ENCODE measurements at places on chromosomes 12 and 14.

DNA sequence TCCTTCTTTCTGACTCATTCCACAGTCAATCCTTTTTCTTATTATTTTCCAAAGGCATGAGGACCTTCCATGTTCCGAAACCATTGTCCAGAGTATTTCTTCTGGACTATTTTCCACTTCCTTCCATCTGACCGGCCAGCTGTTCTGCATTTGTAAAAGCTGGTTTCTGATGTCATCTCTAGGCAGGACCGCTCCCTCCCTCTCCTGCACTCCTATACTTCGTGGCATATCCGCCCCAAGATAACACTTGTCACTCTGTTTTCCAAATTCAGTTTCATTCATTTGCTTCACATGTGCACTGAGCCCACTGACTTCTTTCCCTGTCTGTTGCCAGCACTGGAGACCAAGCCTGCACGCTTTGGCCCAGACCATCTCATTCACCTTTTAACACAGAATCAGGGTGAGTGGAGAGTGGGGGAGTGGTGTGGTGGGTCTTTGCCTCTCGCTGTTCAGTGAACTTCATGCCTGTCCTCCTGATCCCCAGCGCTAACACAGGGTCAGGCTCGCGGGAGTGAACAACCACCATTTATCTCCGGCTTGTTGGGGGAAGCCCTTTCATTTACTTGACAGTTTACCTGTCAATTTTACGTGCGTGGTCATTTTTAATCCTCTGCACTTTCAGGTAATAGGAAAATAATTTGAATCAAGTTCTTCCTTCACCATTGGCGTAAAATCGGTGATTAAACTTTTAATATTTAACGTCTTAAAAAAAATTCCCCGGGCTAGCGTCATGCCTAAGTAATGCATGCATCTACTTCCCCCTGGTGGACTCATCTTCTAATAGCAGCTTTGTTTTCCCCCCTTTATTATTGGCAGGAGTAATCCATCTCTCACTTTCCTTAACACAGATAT lies 52.5 kb downstream of the C12orf75 start:
- DNase-seq, result peak; percentile 84

GRCh38 chr12:112305951-112306350 lies 76.3 kb downstream of the HECTD4 start:
- no peak for DNase-seq

DNA sequence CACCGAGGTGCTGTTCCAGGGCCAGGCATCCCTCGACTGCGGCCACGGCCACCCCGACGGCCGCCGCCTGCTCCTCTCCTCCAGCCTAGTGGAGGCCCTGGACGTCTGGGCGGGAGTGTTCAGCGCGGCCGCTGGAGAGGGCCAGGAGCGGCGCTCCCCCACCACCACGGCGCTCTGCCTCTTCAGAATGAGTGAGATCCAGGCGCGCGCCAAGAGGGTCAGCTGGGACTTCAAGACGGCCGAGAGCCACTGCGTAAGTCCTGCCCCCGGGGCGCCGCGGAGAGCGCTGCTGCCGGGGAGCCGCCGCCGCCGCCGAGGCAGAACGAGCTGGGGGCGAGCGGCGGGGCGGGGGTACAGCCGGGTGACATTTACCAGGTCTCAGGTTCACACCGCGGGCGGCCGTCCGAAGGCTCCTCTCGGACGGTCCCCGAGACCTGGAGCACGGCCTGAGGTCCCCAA lies 1.4 kb downstream of the PLXNC1 start:
- DNase-seq, result no peak

- DNase-seq, result no peak
Measured at GRCh38 chr12:83052890-83053541, 366.3 kb downstream of the TMTC2 start.

GRCh38 chr12:104599272-104600035 lies 142.7 kb downstream of the CHST11 start:
- no peak for DNase-seq

GRCh38 chr12:55659486-55660385 lies 23.0 kb downstream of the OR10P1 start:
- DNase-seq, result peak; percentile 68

DNA sequence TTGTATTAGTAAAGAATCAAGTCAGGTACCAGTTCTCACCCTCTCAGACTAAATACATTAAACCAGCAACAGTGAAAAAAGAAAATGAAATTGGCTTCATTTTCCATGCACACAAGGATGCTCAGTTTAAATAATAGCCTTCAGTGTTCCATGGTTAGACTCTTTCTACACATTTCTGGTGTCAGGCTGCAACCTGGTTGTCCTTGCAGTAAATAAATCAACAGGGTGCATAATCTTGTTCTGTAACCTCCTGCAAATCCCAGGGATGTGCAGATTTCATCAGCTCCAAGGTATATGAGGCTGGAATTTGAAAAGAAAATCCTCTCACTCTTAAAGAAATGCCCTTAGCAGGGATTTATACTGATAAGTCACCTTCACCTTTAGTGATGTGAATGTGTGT lies 46.7 kb upstream of the BTG1 start:
- DNase-seq, result no peak

GRCh38 chr14:75615200-75615599 lies 36.8 kb downstream of the FLVCR2 start:
- no peak for DNase-seq

DNA sequence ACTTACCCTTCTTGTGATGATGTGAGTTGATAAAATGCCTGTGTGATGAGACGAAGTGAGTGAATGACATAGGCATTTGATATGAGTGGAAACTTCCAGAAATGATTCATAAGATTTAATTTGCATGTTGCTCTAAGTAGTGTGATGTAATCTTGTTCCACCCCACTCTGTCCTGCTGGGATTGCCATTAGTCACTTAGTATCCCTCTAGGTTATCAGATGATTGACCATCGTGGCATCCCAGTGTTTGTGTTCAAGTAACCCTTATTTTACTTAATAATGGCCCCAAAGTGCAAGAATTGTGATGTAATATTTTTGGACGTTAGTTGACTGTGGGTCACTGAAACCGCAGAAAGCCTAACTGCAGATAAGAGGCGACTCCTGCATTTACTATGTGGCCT lies 214.4 kb upstream of the DIO2 start:
- DNase-seq, result peak; percentile 53

DNA sequence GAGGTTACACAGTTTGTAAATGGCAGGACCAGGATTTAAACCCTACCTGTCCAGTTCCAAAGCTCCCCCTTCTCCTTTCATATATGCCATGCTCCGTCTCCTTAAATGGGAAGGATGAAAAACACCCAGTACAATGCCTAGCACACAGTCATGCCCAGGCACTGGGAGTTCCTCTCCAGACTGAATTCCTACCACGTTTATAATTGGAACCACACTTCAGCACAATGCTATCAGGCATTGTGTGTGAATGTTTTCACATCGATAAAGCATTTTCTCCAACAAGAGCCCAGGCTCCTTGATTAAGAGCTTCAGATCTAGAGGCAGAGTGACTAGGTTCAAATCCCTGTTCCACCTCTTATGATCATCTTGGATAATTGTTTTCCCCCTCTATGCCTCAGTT lies 2.7 kb upstream of the NUAK1 start:
- no peak for DNase-seq

DNA sequence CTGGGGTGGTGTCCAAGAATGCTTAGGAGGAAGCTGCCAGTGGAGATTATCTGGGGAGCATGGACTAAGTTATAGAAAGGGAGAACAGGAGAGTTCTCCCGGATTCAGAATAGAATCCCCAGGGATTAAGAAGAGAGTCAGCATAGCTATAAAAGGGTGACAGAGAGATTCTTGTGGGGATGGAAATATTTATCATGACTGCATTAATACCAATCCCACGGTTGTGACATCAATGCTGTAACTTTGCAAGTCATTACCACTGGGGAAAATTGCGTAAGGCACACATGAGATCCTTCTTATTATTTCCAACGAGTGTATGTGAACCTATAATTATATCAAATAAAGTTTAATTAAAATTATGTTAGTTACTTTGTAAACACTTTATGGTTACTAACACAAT lies 447.9 kb upstream of the TMEM132C start:
- no peak for DNase-seq

- DNase-seq, result peak; percentile 88
Measured at GRCh38 chr12:92735131-92735721, 32.4 kb downstream of the PLEKHG7 start.

DNA sequence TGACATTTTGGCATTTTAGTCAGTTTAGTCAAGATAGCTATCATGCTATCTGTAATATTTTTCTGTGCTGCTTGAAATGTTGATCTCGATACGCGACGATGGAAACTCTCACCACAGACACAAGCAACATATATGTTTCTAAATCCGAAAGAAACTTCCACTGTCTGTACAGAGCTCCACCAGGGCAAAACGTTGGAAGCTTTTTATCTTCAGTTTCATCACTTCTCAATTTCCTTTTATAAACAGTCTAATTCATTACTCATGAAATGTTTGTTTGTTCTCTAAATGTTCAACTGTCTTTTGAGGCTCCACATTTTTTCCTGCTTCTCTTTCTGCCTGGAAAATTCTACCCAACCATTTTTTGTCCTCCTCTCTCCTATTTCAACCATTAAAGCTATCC lies 737.6 kb downstream of the SLC16A7 start:
- no peak for DNase-seq

DNA sequence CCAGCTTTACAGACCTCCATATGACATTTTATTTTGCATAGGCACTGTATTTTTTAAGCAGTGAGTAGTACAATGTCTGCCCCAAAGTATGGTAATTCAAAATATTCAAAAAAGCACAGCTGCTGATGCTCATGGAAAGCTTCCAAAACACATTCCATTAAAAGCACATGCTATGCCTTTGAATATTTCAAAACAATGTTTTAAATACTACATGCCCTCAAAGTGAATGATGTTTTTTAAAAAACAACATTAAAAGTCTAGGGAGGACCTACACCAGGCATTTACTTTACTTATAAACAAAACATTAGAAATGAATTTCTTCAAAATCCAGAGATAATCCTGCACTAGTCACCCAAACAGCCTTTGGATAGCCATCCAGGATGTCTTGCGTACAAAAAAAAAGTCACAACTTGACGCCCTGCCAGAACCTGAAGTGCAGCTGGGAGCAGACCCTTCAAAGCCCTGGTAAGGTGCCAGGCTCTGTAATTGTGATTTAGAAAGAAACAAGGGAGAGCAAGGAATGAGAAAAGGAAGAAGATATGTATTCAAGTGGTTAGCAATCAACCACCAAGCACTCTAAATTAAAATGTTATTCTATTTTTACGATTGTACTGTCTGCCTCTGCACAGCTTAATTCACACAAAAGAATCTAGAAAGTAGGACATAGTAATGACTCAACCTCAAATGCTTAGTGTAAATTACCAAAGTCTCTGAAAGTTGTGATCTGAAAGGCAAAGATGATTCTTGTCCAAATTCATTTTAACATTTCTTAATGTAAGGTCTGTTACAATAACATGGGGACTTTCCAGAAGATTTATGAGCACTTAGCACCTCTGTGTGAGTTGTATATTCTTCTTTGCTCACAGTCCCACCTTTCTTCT lies 31.9 kb downstream of the CEP83 start:
- DNase-seq, result peak; percentile 90

DNA sequence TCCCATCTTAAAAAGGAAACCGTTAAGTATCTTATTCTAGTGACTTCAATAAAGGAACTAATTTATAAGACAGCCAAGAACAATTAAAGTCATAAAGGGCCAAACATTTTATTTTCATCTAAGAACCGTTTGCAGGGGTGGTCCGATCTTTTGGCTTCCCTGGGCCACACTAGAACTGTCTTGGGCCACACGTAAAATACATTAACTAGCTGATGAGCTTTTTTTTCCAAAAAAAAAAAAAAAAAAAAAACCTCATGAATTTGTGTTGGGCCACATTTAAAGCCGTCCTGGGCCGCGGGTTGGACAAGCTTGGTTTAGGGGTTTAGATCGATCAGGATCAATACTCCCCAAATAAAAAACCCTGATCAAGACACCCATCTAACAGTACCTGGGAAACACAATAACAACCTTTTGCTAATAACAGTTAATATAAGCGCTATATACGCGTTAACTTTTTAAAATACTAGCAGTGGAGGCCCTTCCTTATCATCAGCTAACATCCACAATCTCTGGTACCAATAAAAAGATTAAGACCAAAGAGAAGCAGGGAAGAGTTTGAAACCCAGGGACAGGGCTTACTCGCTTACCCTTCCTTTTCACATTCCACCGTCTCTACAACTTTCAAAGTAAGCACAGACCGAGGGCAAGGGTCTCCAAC lies 1.1 kb downstream of the NAP1L1 start:
- DNase-seq, result no peak

DNA sequence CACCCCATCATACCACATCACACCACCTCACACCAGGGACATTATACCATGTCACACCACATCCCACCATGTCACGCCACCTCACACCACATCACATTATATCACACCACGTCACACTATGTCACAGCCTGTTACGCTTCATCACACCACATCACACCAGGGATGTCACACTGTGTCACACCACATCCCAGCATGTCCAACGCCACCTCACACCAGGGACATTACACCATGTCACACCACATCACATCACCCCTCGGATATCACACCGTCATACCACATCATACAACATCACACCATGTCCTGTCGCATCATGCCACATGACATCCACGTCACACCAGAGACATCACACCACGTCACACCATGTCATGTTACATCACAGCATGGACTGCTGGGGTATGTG lies 235.5 kb downstream of the TMEM121 start:
- no peak for DNase-seq

- DNase-seq, result no peak
Measured at GRCh38 chr12:117018685-117019084, 80.5 kb downstream of the TESC start.

DNA sequence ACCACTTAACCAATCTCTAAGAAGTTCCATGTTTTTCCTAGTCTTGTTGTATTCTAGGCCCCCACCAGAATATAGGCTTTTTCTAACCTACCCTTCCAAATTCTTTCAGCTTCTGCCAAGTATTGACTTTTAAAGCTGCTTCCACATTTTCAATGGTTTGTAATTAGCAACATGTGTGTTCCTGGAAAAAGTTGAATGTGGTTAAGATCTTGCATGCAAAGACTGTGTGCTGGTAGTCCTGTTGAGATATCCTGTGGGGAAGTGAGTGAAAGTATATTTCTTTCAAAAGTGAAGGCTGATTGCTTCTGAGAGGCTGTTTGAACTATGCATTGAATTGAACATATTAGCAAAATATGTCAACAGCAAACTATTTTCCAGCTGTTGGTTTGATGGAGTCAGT lies 646 bp upstream of the OR6C4 start:
- no peak for DNase-seq

- DNase-seq, result no peak
Measured at GRCh38 chr12:97681612-97682504, 219.3 kb downstream of the RMST start.

- DNase-seq, result peak; percentile 66
Measured at GRCh38 chr12:57242329-57242690, 8.7 kb downstream of the STAC3 start.

- DNase-seq, result no peak
Measured at GRCh38 chr12:81863406-81863805, 104.3 kb upstream of the PPFIA2 start.

DNA sequence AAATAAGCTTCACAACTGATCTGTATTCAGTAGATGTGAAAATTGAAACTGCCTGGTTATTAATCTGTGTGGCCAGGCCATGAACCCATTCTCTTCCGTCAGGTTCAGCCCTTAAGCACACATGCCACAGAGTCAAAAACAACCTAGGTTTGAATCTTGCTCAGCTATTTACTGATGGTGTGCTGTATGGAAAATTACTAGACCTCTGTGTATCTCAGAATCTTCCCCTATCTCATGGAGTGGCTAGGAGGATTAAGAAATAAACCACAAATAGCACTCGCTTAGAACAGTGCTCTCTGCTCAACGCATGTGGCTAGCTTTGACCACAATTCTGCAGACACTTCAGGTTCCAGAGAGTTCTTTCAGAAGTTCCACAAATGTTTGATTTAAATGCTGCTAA lies 240.7 kb upstream of the PLEKHG7 start:
- peak; percentile 90 for DNase-seq

- DNase-seq, result peak; percentile 64
Measured at GRCh38 chr14:64856529-64857445, 22.9 kb downstream of the SPTB start.
